ENCODE measurements at places on chromosomes 11 and 22.
A peak's percentile ranks its signal among the peaks of the same experiment; 100 is the strongest.

DNA sequence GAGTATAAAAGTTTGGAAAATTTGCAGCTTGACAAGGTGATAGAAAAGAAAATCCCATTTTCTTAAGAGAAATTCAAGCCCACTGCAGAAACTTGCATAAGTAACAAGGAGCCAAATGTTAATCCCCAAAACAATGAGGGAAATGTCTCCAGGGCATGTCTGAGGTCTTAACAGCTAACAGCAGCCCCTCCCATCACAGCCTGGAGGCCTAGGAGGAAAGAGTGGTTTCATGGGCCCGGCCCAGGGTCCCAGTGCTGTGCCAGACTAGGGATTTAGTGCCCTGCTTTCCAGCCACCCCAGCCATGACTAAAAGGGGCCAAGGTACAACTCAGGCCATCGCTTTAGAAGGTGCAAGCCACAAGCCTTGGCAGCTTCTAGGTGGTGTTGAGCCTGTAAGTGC, 123.7 kb upstream of the TRPC6 start:
- no peak for DNase-seq

DNA sequence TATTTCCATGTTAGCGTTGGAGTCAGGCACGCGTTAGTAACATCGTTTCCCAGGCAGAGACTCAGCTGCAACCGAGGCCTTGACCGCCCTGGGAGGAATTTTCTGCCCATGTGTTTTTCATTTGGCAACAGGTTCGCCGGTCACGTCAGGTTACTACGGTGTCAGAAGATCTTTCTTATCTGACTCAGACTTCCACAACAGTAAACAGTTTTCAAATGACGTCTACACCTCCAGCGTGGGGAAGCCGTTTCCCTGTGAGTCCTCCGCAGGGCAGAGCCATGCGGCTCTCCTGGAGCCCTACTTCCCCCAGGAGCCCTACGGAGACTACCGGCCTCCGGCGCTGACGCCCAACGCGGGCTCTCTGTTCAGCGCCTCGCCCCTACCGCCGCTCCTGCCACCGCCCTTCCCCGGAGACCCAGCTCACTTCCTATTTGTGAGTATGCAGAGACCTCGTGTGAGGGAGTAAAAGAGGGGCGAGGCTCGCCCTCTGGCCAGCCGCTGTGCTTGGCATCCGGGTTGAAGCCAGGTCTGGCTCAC, 14.3 kb upstream of the POU2AF3 start:
- DNase-seq: no peak

DNA sequence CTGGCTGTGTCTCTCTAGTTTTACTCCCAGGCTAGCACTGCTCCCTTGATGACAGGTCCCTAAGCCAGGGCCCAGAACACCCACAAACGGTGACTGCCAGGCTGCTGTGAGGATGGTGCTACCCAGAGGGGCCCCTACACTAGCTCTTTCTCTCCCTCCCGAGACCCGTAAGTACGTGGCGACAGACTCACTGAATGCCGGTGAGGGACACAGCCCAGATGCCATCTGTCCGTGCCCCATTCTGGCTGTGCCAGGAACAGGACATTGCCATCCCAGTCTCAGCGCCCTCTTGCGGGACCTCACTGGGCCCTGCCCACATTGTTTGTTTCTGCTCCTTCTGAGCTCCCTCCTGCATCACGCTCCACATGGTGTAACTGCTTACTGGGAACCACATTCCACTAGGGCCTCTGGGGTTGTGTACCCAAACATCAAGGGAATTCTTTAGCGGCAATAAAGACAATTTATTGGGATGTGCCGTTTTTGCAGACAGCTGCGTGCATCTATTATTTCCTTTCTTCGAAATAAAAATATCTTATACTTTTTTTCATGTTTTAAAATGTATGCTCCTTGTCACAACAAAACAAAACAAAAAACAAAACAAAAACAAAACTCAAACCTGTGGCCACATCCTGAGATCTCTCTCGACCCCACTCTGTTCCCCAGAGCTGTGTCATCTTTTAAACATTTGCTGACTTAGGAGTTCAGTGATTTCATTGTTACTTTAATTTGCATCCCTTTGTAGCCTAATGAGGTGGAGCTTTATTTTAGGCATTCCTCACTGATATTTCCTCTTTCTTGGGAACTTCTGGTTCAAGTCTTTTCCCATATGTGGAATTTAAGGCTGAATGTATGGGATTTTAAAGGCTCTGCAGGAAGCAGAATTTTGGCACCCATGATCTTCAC, 4.4 kb upstream of the TPCN2 start:
- peak; percentile 71 for DNase-seq

GRCh38 chr11:71357414-71357813, 90.8 kb downstream of the DHCR7 start:
- DNase-seq: no peak

DNA sequence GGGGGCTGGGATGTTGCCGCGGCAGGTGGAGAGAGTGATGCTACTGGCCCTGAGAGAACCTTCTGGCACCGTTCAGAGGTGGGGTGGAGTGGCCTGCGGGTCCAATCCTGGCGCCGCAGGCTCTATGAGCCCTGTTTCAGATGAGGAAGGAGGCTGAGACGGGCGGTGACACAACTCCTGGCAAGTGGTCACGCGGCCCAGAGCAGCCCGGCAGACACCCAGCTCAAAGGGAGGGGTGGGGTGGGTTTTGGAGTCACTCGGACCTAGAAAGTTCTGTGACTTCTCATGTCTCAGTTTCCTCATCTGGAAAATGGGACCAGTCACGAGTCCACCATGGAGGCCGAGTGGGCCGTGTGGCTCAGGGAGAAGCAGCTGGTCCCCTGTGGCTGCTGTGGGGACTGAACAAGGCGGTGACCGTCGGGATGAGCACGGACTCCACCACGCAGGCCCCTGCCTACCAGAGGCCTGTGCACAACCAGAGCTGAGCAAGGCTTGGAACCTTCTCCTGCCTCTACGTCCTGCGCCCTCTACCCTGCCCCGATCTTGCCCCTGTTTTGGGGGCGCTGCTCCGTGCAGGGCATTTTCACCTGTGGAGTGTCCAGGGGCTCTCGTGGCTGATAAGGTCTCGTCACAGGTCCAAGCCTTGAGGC, 3.7 kb downstream of the TSPO start:
- no peak for DNase-seq

- DNase-seq: peak; percentile 44
Observed at GRCh38 chr11:19595840-19596751, 116.5 kb upstream of the NAV2 start.

DNA sequence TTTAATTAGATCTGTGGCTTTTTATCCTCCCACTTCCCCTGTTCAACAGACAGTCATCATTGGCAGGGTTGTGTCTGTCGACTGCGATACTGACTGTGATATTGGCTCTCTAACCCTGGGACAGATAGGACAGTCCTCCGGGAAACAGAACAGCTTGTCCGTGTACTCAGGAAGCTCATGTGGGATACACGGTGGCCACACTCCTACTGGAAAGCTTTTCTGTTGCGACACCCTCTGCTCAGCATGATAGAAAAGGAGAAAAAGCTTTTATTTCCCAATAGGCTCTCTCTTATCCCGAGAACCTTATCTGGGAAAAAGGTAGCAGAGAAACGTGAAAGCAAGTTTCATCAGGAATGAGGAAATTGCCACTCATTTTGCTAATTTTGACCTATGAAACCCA, 60.4 kb upstream of the HSPA8 start:
- DNase-seq: no peak

DNA sequence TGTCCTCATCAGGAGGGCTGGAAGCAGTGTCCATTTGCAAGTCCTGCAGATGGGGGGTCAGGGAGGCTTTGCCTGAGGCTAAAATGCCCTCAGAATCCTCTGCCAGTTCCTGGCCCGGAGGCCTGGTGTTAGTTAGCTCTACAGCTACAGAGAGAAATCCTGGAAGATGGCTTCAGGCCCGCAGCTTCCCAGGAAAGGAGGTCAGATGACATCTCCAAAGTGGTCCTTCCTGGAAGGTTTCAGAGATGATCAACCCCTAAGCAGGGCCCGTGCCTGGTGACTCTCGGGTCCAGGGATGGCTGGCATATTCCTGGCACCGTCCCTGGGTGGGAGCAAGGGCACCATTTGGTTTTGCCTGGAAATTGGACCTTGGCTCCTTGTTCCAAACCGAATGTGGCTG, 959.1 kb downstream of the BRD1 start:
- DNase-seq: no peak

GRCh38 chr22:17411213-17411612, 42.0 kb downstream of the CECR2 start:
- DNase-seq: no peak

GRCh38 chr22:19420321-19420720, 11.2 kb downstream of the HIRA start:
- no peak for DNase-seq

DNA sequence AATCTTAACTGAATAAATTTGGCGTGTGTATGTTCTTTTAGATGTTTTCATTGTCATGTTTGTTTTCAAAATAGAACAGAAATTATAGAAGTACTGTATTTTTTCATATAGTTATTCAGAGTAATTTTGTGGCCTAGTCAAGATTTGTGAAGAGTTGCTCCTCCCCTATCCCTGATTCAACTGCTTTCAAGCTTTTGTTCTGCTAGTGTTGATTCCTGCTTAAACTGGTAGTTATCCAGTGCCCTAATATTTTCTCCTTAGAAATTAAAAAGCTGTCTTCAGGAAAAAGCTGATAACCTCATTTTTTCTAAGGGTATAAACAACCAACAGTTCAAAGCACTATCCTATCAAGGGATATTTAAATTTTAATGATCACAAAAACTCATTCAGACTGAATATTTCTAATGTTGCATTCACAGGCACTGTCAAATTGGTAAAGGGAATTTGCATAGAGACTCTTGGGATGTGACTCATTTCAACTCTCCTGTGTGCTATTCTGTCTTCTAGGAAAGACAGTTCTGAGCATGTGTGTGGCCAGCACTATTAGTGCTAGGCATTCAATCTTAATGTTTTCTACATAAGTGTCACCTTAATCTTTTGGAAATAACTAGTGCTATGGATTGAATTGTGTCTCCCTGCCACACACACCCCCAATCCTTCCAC, 1776.0 kb downstream of the LRRC4C start:
- DNase-seq: no peak

DNA sequence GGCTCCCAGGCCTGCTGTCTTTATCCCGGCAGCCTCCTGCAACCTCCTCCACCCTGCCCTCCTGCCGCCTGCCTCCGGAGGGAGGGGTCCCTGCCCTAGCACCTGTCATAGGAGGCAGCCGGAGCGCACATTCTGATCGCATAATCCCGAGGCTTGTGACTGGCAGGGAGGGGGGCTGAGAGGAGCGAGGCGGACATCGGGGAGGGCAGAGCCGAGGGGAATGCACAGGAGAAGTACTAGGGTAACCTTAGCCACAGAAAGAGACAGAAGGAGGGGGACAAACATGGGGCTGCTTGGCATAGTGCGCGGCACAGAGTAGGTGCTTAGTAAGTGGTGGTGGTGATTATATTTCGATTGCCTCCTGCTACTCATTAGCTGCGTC, 9.2 kb upstream of the ALX4 start:
- DNase-seq: no peak

- DNase-seq: peak; percentile 65
Observed at GRCh38 chr11:28673691-28674432, 565.7 kb downstream of the METTL15 start.

- DNase-seq: no peak
Observed at GRCh38 chr22:22820626-22821025, 67.0 kb upstream of the IGLL5 start.

- peak; percentile 24 for DNase-seq
Observed at GRCh38 chr11:47616726-47617416, 22.7 kb upstream of the C1QTNF4 start.

- DNase-seq: no peak
Observed at GRCh38 chr22:46946383-46946962, 184.0 kb downstream of the TBC1D22A start.

- DNase-seq: no peak
Observed at GRCh38 chr11:69971741-69972140, 106.4 kb upstream of the ANO1 start.

DNA sequence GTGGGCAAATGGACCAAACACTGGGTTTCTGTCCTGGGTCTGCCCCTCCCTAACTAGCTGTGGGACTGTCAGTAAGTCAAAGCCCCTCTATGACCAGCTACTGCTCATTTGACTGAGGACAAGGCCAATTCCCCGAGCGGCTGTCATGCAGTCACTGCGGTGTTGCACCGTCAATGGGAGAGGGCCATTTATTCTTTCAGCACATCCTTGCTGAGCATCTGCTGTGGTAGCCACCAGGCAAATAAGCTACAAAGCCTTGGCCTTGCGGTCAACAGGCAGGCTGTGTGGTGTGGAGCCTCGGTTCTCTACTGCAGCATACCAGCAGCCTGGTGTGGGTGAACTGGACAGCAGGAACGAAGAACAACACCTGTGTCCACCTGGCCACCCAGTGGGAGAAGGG, 25.8 kb upstream of the SERPIND1 start:
- DNase-seq: no peak

GRCh38 chr11:7143908-7144307, 55.1 kb downstream of the RBMXL2 start:
- peak; percentile 22 for DNase-seq

DNA sequence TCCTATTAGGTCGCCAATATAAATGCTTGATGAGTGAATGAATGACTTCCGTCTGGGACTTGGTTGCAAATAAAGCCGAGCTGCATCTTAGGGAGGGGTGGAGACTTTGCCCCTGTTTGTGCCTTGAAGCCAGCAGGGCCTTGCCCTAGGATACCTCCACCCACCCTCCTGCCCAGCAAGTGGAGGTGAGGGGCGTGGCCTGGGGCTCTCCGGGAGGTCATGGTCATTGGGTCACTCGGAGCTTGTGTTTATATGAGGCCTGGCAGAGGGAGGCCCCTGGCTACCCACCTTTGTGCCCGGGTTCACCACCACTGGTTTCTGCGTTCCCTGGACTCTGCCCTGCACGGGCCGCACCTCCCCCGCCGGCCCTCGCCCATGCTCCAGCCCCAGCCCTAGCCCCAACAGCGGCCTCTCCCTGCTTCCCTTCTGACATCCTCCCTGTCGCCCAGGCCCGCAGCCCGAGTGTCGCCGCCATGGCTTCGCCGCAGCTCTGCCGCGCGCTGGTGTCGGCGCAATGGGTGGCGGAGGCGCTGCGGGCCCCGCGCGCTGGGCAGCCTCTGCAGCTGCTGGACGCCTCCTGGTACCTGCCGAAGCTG, 4.3 kb downstream of the MPST start:
- DNase-seq: no peak

DNA sequence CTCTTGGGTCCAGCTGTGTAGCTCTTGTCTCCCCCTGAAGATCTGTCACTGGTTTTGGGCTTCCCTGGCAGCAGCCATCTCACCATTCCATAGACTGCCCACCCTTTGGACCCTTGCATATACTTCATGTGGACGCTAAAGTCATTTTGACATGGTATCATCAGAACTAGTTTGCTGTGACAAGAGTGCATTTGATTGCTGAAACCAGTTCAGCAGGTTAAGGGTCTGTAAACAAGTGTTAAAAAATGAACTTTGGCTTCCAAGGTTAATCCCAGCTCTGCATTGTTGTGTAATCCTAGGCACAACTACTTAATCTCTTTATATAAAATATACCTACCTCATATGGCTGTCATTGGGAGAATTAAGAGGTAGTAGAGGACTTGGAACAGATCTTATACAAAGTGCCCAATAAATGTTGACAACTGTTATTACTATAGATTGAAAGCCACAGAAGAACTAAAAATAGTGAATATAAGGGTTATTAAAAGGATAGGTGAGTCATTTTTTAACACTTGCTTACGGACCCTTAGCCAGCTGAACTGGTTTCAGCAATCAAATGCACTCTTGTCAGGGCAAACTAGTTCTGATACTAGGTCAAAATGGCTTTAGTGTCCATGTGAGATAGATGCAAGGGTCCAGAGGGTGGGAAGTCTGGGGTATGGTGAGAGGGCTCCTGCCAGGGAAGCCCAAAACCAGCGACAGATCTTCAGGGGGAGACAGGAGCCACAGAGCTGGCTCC, 29.4 kb downstream of the CCDC90B start:
- no peak for DNase-seq

GRCh38 chr11:133399855-133400625, 132.3 kb downstream of the OPCML start:
- no peak for DNase-seq

- no peak for DNase-seq
Observed at GRCh38 chr11:123100379-123101085, 38.6 kb upstream of the HSPA8 start.
